ENCODE measurements at places on chromosomes 7 and 10.

DNA sequence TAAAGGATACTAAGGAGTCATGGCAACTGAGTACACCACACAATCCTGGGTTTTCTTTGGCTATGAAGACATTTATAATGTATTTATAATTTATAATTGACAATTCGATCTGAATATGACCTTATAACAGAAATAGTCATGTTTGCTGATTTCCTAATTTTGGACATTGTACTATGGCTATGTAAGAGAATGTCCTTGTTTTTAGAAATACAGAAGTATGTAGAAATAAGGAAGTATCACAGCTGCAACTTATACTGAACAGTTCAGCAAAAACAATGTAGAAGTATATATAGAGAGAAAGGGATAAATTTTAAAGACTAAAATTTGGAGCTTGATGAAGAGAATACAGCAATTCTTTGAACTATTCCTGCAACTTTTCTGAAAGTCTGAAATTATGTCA lies 32.6 kb downstream of the PRLHR start:
- no peak for DNase-seq

GRCh38 chr10:6269953-6270867 lies 67.5 kb downstream of the PFKFB3 start:
- DNase-seq = no peak

- peak; percentile 28 for DNase-seq
Measured at GRCh38 chr7:120550494-120551048, 277.6 kb downstream of the KCND2 start.

GRCh38 chr7:151123158-151123821 lies 37.0 kb downstream of the AGAP3 start:
- DNase-seq = no peak

- no peak for DNase-seq
Measured at GRCh38 chr7:34337163-34337562, 320.9 kb upstream of the NPSR1 start.

DNA sequence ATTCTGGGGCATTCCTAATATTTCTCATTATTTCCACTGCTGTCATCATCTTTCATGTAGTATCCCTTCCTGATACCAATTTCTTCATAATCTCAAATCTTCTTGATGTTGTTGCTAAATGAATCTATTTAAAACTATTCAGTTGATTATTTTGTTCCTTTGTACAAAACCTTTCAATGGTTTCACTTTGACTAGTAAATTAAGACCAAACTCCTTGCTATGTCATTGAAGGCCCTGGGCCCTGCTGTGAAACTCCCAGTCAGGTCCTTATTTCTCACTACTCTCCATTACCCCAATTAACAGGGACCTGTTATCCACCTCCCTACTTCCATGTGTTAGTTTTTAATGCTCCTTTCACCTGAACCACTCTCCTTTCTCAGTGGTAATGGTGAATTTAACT lies 97.0 kb downstream of the CTTNBP2 start:
- no peak for DNase-seq

GRCh38 chr10:27710014-27710413 lies 35.6 kb downstream of the MKX start:
- no peak for DNase-seq

DNA sequence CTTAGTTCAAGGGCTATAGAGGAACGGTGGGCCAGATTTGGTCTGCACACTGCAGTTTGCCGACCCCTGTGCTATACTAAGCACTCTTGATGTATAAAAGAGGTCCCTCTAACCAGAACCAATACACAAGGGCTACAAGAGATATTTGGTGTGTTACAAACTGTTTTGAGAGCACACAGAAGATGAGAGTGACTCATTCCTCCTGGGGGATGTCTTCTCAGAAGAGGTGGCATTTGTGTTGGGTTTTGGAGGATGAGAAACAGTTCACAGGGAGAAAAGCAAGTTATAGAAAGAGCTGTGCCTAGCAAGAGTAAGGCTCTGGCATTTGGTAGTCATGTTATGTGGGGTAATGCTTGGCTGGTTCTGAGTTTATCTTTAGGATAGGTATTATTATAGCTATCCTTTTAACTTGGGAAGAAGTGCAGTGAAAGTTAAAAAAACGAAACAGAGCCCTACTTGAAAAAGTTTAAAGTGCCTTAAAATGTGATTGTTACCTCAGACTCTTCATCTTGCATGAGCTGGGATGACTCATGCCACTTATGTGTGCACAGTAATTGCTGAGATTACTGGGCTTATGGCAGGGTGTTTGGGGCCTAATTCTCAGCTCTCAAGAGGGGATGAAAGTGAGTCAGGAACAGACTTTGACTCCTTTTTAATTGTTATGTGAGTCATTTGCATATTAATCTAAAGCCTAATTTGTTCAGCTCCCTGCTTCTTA lies 160.4 kb downstream of the KIF20B start:
- DNase-seq = no peak

DNA sequence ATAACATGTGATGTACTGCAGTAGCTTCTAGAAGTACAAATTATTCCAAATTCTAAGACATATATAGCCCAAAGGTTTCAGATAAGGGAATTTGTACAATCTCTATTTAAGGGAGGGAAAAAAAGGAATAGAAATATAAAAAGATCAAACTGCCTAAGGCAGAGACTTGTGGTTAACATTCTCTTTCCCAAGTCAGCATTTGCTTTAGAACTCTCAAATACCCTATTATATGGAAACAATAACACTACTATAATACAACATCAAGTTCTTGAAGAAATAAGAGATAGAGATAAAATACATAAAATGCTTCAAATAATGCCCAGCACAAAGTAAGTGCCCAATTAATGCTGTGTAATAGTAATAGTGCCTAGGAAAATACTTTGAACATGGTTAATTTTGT lies 123.1 kb downstream of the CRPPA start:
- DNase-seq = no peak

- no peak for DNase-seq
Measured at GRCh38 chr10:104255311-104255981, 754 bp downstream of the GSTO1 start.

DNA sequence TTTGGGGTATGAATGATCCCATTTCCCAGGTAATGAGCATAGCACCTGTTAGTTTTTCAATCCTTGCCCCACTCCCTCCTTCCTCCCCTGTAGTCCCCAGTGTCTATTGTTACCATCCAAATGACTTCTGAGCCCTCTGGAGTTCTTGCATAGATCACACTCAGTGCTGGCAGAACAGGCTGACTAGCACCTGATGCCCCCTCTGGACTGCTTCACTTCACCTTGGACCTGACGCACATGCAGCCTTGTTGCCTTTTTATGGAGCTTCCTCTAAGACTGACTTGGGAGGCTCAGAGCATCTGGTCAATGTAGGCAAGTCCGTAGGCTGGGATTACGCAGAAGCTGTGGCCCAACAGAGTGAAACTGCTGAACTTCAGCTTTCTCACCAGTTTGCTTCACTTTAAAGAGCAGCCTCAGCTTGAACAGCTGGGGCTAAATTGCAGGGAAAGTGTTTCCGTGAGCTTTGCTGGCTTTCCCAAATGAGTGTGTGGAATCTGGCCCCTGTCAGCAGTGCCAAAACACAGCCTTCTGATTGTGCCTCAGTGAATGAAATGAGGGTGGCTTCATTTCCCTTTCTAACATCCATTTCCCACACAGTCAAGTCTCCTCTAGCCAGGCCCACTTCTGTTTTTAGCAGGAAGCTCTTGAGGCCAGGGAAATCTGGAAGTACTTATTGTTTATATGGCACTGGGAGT lies 48.5 kb downstream of the NXPH1 start:
- DNase-seq = no peak

- no peak for DNase-seq
Measured at GRCh38 chr10:31090894-31091607, 59.4 kb upstream of the ZNF438 start.

DNA sequence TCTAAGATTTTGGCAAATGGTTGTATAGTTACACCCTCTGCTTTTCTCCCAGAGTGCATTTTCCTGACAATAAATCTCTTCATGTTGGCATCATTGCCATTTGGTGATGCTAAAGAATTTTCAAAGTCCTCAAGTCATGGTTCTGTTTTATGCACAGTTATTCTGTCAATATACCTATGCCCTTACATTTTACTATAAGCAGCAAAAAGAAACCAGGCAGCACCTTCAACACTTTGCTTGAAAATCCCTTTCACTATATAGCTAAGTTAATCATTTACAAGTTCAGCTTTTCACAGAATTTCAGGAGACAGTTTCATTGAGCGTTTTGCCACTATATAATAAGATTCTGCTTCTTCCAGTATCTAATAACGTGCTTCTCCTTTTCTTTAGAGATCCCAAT lies 22.6 kb downstream of the FIGNL1 start:
- DNase-seq = no peak

- no peak for DNase-seq
Measured at GRCh38 chr10:492836-493235, 196.6 kb downstream of the DIP2C start.

GRCh38 chr10:59985639-59986038 lies 79.3 kb upstream of the CCDC6 start:
- no peak for DNase-seq

DNA sequence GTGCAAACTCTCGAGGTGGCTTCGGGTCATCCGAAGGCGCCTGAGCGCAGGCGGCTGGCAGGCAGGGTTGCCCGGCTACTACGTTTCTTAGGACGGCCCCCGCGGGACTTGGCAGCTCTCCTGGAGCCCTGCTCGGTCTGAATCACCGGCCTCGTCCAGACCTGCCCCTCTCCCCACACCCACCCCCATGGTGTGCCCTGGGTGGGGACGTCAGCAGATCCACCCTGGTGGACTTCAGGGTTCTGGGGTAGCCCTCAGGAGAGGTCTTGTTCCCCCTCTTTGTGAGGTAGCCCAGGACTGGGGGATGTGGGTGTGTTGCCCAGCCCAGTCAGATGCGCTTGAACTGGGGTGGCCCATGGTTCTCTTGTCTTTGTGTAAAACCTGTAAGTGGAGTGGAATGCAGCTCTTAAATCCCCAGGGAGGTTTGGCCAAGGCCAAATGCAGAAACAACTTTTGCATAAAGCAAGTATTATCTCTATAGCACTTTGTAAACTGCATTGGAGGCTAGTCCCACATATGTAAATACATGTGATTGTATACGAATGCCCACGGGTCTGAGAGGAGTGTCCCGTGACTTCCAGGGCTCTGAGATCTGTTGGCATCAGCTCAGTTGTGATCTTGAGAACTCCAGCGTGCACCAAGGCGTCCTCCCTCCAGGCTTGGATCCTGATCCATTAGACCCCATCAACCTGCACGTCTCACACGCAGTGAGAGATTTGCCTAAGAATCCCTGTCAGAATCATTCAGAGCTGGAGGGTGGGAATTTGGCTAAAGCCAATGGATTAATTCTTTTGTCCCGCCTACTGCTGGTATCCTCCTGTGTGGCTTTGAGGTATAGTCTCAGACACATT lies 1.8 kb downstream of the PFKFB3 start:
- DNase-seq = no peak

- no peak for DNase-seq
Measured at GRCh38 chr7:19353180-19353579, 208.0 kb upstream of the FERD3L start.

DNA sequence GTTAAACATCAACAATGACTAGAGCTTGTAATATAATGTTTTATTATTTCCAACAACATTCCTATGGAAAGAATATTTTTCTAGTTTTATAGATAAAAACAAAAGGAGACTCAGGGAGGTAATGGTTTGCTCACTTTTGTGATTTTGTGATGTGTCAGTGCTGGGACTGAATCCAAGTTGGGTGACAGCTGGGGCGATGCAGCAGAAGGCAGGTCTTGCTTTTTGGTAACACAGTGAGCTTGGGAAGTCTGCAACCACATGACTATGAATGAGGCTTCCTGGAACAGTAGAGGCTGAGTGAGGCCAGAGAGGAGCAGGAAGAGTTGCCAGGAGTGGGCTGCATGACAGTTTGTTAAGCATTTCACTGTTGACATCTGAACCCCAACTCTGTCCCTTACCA lies 4.9 kb upstream of the YKT6 start:
- DNase-seq = no peak

DNA sequence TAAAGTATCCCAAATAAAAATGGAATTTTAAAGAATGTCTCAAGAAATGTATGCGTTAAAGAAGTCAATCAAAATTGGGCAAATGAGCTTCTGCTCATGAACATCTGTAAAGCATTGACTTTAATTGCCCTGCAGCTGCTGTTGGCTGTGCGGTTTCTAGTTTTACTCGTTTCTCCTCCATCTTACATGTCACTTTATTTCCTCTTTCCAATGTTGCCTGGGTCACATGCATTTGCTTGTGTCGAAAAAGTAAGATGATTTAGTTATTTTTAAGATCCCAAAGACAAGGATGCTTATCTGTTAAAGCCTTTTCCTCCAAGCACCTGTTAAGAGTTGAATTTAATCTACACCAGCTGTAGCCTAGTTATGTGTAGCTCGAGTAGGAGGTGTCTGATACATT lies 310.4 kb downstream of the EXOC4 start:
- no peak for DNase-seq

GRCh38 chr10:78975926-78976325 lies 92.8 kb upstream of the ZMIZ1 start:
- no peak for DNase-seq

- no peak for DNase-seq
Measured at GRCh38 chr7:138886501-138886917, 88.5 kb upstream of the ATP6V0A4 start.

GRCh38 chr10:49177391-49178355 lies 10.5 kb downstream of the TMEM273 start:
- DNase-seq = no peak

- no peak for DNase-seq
Measured at GRCh38 chr7:141497391-141497790, 53.8 kb upstream of the AGK start.

GRCh38 chr7:134047675-134048074 lies 79.5 kb upstream of the LRGUK start:
- DNase-seq = no peak

- no peak for DNase-seq
Measured at GRCh38 chr7:107262857-107263256, 94.1 kb downstream of the HBP1 start.

DNA sequence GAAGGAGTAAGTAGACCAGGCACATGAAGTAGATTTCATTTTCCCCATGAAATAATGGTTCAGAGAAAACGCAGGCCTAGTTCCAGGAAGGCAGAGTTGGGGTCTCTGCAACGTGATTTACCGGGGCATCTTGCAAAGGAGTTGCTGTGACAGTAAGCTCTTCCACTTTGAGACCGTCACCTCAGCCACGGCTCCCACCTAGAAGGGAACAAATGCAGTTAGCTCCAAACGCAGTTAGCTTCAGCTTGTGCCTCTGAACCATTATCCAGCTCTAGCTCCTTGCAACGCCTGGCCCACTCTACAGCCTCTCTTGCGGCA lies 7.0 kb upstream of the MYO1G start:
- no peak for DNase-seq

DNA sequence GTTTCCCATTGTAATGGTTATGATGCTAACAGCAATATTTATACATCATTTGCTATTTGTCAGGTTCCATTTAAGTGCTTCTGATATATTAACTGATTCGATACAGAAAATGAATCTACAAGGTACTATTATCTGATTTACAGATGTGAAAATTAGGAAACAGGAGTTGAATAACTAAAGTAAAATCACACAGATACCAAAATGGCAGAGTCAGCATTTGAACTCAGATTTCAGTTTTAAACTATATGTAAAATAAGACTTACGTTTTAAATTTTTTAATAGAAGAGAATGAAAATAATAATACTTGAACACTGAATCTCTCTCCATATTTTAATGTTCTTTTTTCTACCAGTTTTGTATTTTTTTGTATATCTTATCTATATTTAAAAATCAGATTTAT lies 313.2 kb downstream of the MDFIC start:
- DNase-seq = no peak
